ENCODE measurements at places on chromosomes 11 and 22. TPM values are rescaled to one million over a fixed set of nuclear protein-coding genes. Genes with fewer than 3 reads are reported as not detected.

GRCh38 chr11:105297463-105297862, 157.9 kb upstream of the CARD18 start:
- DNase-seq: no peak

DNA sequence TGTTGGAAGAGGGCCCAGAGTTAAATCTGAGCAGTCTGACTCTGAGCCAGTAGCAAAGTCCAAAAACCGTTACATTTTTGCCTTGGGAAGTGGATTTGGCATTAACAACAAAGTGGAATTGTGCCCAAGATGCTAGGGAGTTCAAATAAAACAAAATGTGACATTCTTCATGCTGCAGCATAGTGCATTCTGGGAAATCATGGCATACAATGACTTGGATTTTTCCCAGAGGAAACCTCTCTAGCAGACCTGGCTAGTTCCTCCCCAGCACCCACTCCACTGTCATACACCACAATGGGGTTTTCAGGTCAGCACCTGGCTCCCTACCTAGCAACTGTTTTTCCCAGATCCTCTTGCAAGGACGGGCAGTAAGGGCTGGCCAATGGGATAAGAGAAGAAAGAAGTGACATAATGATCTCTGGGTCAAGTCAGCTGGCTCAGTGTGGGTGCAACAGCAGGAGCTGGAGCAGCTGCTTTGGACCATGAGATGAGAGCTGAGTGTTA, 24.8 kb upstream of the CYB5R3 start:
- DNase-seq: peak; percentile 62

- DNase-seq: no peak
These were observed 802.3 kb downstream of the CNTN5 start for GRCh38 chr11:99822846-99823565.

DNA sequence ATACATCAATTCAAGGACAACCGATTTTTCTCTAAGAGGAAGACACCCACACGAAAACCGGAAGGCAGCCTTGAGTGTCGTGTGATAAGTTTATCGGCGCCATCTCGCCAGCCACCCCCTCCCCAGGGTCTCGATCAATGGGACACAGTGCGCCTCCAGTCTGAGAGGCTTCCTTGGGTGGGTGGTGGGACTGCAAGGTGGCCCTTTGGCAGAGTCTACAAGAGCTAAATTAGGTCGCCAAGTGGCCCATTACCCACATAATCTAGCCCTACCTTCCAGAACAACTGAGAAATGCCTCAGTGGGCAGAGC, 64.0 kb downstream of the CD6 start:
- no peak for DNase-seq

- no peak for DNase-seq
These were observed 27.5 kb upstream of the FBXO3 start for GRCh38 chr11:33801821-33802193.

- DNase-seq: no peak
These were observed 10.2 kb upstream of the RBM4B start for GRCh38 chr11:66687831-66688281.

CHRNA10 gene
- total RNA-seq: not detected

Data from tongue (tissue), 3 donors.